Activated naive CD8-positive, alpha-beta T cell treated with anti-CD3 and anti-CD28 coated beads for 36 hours (primary cell): ENCODE measurements at places on chromosomes 12 and 14.

DNA sequence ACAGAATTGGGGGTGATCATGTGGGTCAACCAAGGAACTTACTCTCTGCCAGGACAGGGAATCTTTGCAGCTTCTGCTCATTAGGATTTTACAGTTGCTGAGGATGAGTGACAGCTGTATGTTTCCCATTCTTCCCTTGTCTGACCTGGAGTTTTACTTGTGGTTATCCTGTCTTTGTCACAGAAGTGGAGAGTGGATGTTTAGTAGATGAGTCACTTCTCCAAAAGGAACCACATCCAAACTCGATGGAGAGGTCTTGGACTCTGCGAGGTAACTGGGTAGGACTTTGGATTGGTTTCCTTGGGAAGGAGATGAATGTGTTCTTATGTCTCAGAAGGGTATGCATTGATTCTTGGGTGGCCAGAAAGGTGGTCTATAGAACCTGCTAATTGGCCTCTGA lies 53.8 kb upstream of the USP44 start:
- DNase-seq = no peak

- DNase-seq = no peak
Observed at GRCh38 chr12:65891987-65892481, 67.8 kb downstream of the HMGA2 start.

DNA sequence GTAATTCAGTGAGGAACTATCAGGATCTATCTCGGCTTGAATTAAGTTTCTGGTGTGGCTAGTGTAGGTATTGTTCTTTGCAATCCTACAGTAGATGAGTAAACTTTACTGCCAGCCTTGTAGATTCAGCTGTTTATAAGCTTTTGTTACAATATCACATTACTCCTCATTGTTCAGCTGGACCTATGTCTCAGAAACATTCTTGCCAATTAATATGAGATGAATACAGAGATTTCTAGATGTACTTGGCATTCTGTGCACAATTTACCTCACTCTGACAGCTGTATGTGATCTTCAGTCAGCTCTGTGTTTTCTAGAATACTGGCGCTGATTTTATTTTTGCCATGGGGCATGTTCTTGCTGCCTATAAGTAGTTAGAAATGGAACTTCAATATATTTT lies 55.7 kb downstream of the METTL25 start:
- DNase-seq = no peak

GRCh38 chr12:123071857-123072256 lies 79.0 kb downstream of the PITPNM2 start:
- no peak for DNase-seq

GRCh38 chr14:64918216-64918615 lies 4.0 kb downstream of the CHURC1 start:
- DNase-seq = no peak

DNA sequence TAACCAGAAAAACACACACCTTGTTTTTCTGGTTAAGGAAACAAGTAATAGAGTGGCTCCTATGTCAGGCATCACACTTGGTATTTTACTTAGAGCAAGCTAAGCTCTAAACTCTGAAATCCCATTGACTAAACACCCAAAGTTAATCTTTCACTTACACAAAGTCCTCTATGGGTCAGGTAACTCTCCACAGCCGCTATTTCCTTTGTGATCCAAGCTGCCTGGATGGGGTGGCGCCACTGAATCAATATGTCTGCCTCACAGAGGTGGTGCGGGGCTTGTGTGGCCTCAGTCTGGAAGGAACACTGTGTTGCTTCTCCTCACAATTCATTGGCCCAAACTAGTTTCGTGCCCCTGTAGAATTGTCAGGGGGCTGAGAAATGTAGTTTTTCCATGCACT lies 160.0 kb upstream of the E2F7 start:
- DNase-seq = no peak

DNA sequence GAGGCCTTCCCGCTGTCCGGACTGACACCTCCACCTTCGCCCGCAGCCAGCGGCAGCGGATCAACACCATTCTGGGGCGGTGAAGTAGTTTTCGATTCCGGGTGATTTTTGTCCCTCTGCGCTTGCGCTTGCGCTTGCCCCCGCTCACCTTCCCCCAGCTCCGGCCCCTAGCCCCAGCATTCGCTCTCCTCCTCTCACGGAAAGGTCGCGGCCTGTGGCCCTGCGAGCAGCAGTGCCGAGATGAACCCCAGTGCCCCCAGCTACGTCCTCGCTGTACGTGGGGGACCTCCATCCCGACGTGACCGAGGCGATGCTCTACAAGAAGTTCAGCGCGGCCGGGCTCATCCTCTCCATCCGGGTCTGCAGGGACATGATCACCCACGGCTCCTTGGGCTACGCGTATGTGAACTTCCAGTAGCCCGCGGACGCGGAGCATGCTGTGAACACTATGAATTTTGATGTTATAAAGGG lies 22.7 kb upstream of the SRGAP1 start:
- DNase-seq = peak; percentile 17

GRCh38 chr12:12121061-12121460 lies 50.3 kb downstream of the BCL2L14 start:
- no peak for DNase-seq

GRCh38 chr12:117854339-117855012 lies 114.3 kb downstream of the KSR2 start:
- DNase-seq = peak; percentile 44

GRCh38 chr12:50053583-50053982 lies 3.8 kb upstream of the ASIC1 start:
- no peak for DNase-seq

DNA sequence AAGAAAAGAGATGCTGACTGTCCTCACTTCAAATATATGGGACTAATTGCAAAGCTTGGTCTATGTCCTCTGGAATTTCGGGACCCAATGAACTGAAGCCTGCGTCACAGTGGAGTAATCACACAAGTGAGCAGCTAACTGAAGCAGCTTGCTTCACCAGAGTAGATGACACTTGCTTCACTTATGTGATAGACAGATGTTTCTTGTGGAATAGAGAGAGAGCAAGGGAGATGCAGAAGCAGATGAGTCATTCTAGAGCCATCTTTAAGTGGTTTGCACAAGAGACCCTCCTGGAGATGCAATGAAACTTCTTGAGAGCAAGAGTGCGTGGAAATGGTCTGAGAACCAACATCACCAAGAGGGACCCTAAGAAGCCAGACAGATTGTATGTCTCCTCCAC lies 1537.1 kb upstream of the FLRT2 start:
- no peak for DNase-seq

- DNase-seq = no peak
Observed at GRCh38 chr14:63295231-63295685, 23.5 kb downstream of the GPHB5 start.

GRCh38 chr12:46524778-46525177 lies 152.2 kb upstream of the SLC38A2 start:
- DNase-seq = no peak

- DNase-seq = no peak
Observed at GRCh38 chr14:49989966-49990365, 97.1 kb downstream of the ARF6 start.

- DNase-seq = peak; percentile 51
Observed at GRCh38 chr14:100654814-100655740, 67.9 kb upstream of the BEGAIN start.

DNA sequence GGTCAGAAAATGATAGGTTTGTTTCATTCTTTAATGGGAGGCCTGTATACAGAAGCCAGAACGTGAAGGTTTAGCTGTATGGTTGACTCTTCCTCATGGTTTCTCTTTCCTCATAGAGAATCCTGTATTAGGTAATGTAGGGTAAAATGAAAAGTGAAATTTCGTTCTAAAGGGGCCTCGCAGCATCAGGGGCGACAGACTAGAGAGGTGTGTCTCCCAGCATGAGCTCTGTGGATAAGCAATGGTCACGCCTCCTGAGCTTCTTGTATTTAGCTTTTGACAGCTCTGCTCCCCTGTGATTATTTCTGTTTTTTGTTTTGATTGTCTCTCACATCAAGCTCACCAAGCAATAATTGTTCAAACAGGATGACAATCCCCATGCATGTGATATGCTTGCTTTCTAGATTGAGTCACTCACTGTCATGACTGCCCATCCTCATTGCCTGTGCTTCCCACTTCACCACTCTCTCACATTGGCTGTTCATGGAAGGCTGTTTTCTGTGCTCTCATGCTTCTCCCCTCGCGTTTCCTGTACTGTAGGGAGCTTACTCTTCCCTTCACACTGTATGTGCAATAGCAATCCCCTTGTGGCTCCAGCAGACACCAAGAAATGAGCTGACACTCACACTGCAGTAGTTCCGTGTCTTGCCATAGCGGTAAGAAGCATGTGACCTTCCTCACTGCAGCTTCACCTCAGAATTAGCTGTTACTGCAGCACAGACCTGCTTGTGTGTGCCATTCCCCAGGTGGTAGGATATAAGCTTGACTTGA lies 44.0 kb downstream of the RAD52 start:
- no peak for DNase-seq

- DNase-seq = peak; percentile 69
Observed at GRCh38 chr12:108629824-108630476, 3.7 kb downstream of the SELPLG start.

GRCh38 chr12:47586952-47587669 lies 118.7 kb downstream of the RPAP3 start:
- DNase-seq = no peak

GRCh38 chr12:39367494-39367893 lies 75.4 kb downstream of the KIF21A start:
- no peak for DNase-seq

DNA sequence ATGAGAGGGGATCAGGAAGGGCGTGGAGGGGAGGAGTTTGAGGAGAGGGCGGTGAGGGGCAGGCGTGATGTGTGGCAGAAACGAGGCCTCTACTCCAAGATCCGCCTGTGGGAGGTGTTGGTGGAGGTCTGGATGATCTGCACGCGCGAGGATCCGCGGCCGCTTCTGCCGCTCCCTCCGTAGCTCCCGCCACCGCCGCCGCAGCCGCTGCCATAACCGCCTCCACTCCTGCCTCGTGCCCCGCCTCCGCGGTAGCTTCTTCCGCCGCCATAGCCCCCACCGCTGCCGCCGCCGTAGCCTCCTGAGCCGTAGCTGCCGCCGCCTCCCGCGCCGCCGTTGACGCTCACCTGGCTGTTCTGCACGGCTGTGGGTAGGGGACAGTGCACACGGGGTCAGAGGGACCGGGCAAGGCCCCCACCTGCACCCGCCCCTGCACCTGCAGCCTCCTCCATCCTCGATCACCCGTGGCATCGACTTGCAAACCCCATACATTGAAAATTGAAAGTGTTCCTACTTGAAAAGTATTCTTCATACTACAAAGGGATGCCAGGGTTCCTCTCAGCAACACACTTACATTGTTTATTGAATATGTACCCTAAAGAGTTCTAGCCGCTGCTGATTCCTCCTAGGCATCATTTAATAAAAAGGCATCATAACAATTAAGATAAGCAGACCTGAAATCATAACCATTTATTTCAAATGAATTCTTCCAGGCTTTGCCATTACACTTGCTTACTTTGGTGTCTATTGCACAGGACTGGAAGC lies 11.1 kb upstream of the KRT1 start:
- DNase-seq = peak; percentile 57

DNA sequence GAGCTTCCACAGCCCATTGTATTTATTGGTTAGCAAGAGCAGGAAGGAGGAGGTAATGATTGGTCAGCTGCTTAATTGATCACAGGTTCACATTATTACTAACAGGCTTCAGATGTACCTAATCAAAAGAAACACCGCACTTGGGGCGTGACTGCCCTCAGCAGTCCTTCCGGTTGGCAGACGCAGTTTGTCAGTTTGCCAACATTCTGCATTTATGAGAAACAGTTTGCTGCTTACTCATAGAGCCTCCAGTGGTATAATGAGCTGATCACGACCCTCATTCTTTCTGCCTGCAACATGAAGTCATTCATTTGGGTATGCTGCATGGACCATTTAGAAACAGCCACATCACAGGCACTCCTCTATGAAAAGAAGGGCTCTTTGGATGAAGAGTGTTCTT lies 42.5 kb upstream of the PPM1H start:
- no peak for DNase-seq

DNA sequence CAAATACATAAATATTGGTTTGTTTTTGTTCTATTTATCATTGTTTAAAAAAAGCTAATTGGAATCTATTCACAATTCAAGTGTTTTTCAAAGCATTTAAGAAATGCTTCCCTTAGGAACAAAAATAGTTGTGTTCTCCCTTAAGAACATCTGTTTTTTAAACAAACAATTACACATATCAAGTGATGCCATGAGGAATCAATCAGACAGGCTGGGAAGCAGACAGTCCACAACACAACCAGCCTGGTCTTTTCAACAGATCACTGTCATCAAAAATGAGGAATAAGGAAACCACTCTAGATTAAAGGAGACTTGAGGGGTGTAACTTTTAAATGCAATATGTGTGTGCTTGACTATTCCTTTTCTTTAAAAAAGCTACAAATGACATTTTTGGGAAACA lies 25.5 kb downstream of the GALC start:
- DNase-seq = no peak

GRCh38 chr14:99407416-99407815 lies 73.2 kb downstream of the SETD3 start:
- DNase-seq = no peak

- DNase-seq = no peak
Observed at GRCh38 chr12:126762150-126762549, 1504.8 kb upstream of the TMEM132C start.

DNA sequence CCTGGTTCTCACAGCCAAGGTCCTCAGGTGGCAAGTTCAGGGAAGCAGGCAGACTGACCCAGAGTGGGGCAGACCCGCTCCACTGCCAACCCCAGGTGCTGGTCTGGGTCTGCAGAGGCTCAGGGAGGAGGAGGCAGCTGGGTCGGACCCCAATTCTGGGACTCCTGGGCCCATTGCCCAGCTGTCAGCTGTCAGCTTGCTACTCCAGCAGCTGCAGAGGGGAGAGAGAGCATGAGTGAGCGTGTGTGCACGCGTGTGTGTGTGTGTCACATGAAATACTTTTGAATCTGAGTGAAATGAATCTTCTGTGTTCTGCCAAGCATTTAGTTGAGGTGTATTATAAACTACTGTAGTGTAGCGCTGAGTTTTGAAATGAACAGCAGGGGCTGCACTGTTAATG lies 30.8 kb downstream of the XRCC3 start:
- DNase-seq = no peak

- DNase-seq = no peak
Observed at GRCh38 chr12:31650918-31651317, 8.6 kb upstream of the ETFBKMT start.

GRCh38 chr14:61493239-61493638 lies 171.9 kb downstream of the PRKCH start:
- no peak for DNase-seq

GRCh38 chr14:44928793-44929192 lies 33.0 kb downstream of the KLHL28 start:
- DNase-seq = no peak
